Pulmonary artery endothelial cell (primary cell): ENCODE measurements at places on chromosomes 7 and 10. TPM values are rescaled to one million over a fixed set of nuclear protein-coding genes. Genes with fewer than 3 reads are reported as not detected.

Gene OLAH
- 0.14 TPM in 1 of 2 replicates, not detected in the other for total RNA-seq

Gene DDIT4
- total RNA-seq = 133 and 170 TPM in 2 replicates

Gene C10orf62
- total RNA-seq = not detected in 2 replicates

Gene MYH16
- 0.21 and 0.53 TPM in 2 replicates for total RNA-seq

Gene NPFFR1
- not detected in 2 replicates for total RNA-seq

Gene MAT1A
- total RNA-seq = not detected in 2 replicates

Gene AGR2
- total RNA-seq = not detected in 2 replicates

Gene RBP4
- not detected in 2 replicates for total RNA-seq

Gene PIK3AP1
- 0.13 and 0.21 TPM in 2 replicates for total RNA-seq

Gene GAD2
- total RNA-seq = not detected in 2 replicates

Gene CHCHD2
- total RNA-seq = 219 and 373 TPM in 2 replicates

Gene TAF5
- total RNA-seq = 4.7 and 10.5 TPM in 2 replicates

Gene TMEM229A
- total RNA-seq = not detected in 2 replicates

Gene FAM237B
- total RNA-seq = not detected in 2 replicates

Gene ASB10
- not detected in 2 replicates for total RNA-seq

Gene FXYD4
- not detected in 2 replicates for total RNA-seq

Gene AS3MT
- 1.4 and 3.0 TPM in 2 replicates for total RNA-seq

Gene UROS
- total RNA-seq = 43.9 and 67.2 TPM in 2 replicates

Gene NUP42
- total RNA-seq = 36.9 and 46.6 TPM in 2 replicates

Gene SLC39A12
- total RNA-seq = not detected in 2 replicates

Gene FAM24B
- 7.1 and 7.9 TPM in 2 replicates for total RNA-seq

Gene POM121C
- total RNA-seq = 5.1 and 7.9 TPM in 2 replicates

Gene OR6V1
- total RNA-seq = not detected in 2 replicates

Gene PAPOLB
- 0.04 and 0.07 TPM in 2 replicates for total RNA-seq

Gene CPA2
- total RNA-seq = not detected in 2 replicates

Gene FGL2
- total RNA-seq = 0.25 and 0.26 TPM in 2 replicates

Gene NKX2-3
- 0.07 TPM in 1 of 2 replicates, not detected in the other for total RNA-seq

Gene WDR91
- total RNA-seq = 3.2 and 8.7 TPM in 2 replicates

Gene SFMBT2
- total RNA-seq = 0.14 and 0.20 TPM in 2 replicates

Gene VSTM2A
- total RNA-seq = not detected in 2 replicates

Gene EBLN1
- not detected in 2 replicates for total RNA-seq

Gene FKBP6
- total RNA-seq = not detected in 2 replicates

Gene CALHM3
- not detected in 2 replicates for total RNA-seq

Gene TRIM50
- total RNA-seq = not detected in 2 replicates

Gene CNNM1
- under 0.01 and 0.04 TPM in 2 replicates for total RNA-seq

Gene CHAT
- not detected in 2 replicates for total RNA-seq

Gene CTAGE8
- 0.04 and 0.20 TPM in 2 replicates for total RNA-seq

Gene PON1
- total RNA-seq = not detected in 2 replicates

Gene LBX1
- not detected in 2 replicates for total RNA-seq

Gene PROSER2
- 6.5 and 6.8 TPM in 2 replicates for total RNA-seq

Gene LAMB1
- 542 and 685 TPM in 2 replicates for total RNA-seq

Gene HGF
- total RNA-seq = 3.3 and 5.1 TPM in 2 replicates

Gene ANXA8
- total RNA-seq = not detected in 2 replicates

Gene ATG9B
- under 0.01 TPM in 1 of 2 replicates, not detected in the other for total RNA-seq

Gene ZNF467
- total RNA-seq = 2.3 and 2.7 TPM in 2 replicates
